Fibroblast of lung (primary cell): ENCODE measurements at places on chromosomes 13 and 19. TPM values are rescaled to one million over a fixed set of nuclear protein-coding genes. Genes with fewer than 3 reads are reported as not detected.

The GIPC3 gene
- under 0.01 TPM in 2 replicates for total RNA-seq

The AP2A1 gene
- total RNA-seq: 53.4 and 95.0 TPM in 2 replicates

The ZNF253 gene
- total RNA-seq: 3.3 and 5.6 TPM in 2 replicates

The CEACAM8 gene
- not detected in 2 replicates for total RNA-seq

The CACNG7 gene
- total RNA-seq: 0.17 and 0.26 TPM in 2 replicates

The VSTM2B gene
- total RNA-seq: not detected in 2 replicates

The CRLF1 gene
- total RNA-seq: 2.3 and 2.5 TPM in 2 replicates

The TEX29 gene
- total RNA-seq: 0.51 and 1.7 TPM in 2 replicates

The ZNF491 gene
- total RNA-seq: 3.3 and 5.8 TPM in 2 replicates

The CEACAM7 gene
- total RNA-seq: not detected in 2 replicates

The LRRC25 gene
- total RNA-seq: 1.2 and 4.6 TPM in 2 replicates

The OR7D2 gene
- total RNA-seq: under 0.01 and 0.17 TPM in 2 replicates

The APOC4 gene
- total RNA-seq: not detected in 2 replicates

The SIGLEC10 gene
- total RNA-seq: not detected in 2 replicates
